ENCODE measurements at places on chromosomes 6 and 20. TPM values are rescaled to one million over a fixed set of nuclear protein-coding genes. Genes with fewer than 3 reads are reported as not detected.

Gene RNASET2
- 52.0 TPM for total RNA-seq

Gene ABCF1
- 32.1 TPM for total RNA-seq

Gene SLC13A3
- total RNA-seq = 0.36 TPM

Gene DNAH8
- not detected for total RNA-seq

Gene ADTRP
- total RNA-seq = not detected

Gene EYS
- total RNA-seq = not detected

Gene NMBR
- not detected for total RNA-seq

Gene BPIFA1
- total RNA-seq = not detected

Gene LRRC73
- 1.5 TPM for total RNA-seq

Gene NKX2-2
- not detected for total RNA-seq

Gene SPATS1
- not detected for total RNA-seq

Gene SAMD10
- 2.4 TPM for total RNA-seq

Gene TP53RK
- total RNA-seq = 17.7 TPM
